ENCODE measurements at places on chromosomes 3 and 15.

DNA sequence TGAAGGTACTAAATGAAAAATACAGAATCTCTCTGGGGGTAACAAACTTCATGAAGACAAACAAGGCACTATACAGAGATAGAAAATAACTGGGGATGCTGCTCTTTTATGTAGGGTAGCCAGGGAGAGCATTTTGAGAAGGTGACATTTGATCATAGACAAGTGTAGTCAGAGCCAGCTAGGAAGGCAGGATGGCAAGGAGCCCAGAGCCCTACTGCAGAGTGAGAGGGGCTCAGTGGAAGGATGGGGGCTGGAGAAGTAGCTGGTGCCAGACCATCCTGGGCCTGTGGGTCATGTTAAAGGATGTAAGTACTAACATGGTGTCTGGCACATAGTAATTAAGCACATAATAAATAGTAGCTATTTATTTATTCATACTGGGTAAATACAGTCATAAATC lies 133.6 kb downstream of the MEIS2 start:
- DNase-seq, result no peak

- DNase-seq, result no peak
These were observed 707.8 kb upstream of the GOLIM4 start for GRCh38 chr3:168803536-168803935.

DNA sequence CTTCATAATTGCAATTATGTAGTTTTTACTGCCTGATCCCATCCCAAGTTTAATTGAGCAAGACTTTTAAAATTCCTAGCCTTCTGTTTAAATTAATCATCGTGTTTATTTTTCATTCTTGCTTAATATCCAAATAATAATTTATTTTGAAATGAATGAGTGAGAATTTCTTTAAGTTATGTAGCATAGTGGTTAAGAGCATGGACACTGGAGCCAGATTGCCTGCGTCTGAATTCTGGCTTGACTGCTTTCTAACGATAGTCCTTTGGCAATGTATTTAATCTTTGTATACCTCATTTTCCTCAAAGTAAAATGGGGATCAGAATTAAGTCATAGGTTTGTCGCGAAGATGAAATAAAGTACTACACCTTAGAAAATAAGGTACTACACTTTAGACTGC lies 71.4 kb downstream of the LRRC49 start:
- no peak for DNase-seq

DNA sequence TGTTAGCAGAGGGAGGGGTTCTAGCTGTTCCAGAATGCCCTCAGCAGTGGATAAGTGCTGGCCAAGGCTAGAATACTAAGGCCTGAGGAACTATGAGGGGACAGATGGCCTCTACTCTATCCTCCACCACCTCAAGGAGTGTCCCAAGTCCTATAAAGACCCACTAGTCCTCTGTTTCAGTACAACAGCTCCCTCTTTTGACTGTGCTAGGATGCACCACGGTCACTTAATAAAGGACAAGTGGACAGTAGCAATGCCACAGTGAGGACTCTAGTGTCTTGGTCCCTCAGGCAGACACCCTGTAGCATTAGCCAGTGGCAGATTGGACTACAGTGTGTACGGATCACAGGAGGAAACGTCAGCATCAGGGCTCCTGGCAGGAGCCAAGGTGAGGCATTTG lies 171.8 kb upstream of the PROK2 start:
- no peak for DNase-seq

GRCh38 chr15:31328428-31328968 lies 1.9 kb downstream of the KLF13 start:
- DNase-seq, result no peak

DNA sequence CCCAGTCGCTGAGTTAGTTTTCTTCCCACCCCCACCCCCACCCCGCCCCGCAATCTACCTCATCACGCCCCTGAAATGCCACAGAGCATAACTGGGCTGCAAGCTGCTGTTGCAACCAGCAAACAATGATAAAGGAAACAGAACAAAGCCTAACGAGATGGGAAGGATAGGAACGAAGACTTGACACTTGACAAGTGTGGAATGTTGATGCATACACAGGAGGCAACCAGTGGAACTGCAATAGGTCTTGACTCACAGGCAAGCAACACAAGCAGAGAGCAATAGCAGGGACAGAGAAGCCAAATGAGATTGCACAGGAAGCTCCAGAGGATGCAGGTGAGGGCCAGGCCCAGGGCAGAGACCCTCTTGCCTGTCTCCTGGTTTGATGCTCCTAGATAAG lies 225.9 kb downstream of the IGSF11 start:
- no peak for DNase-seq
